H7 (cell line): ENCODE measurements at places on chromosomes 11 and 22. TPM values are rescaled to one million over a fixed set of nuclear protein-coding genes. Genes with fewer than 3 reads are reported as not detected.

The OTUB1 gene
- 76.6 and 77.4 TPM in 2 replicates for total RNA-seq

The TST gene
- 39.9 and 45.7 TPM in 2 replicates for total RNA-seq

GRCh38 chr11:76025068-76025467 lies 181.2 kb downstream of the WNT11 start:
- DNase-seq, result no peak

DNA sequence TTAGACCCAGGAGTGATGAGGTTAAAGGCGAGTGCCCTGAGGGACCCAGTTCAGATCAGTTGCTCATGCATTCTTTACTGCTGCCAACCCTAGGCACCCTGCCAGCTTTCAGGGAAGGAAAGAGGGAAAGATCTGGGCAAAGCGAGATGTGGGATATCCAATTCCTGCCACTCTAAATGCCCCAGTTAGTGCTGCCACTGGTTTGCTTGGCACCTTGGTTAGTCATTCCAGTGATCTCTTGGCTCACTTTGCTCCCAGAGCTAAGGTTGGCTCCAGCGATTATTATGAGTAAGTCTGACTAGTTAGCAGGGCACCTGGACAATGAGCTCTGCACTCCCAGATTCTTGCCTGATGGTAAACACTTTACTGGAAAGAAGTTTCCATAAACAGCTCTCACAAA lies 85.0 kb downstream of the INSC start:
- DNase-seq, result no peak

The RNF169 gene
- 9.6 and 12.3 TPM in 2 replicates for total RNA-seq

- DNase-seq, result no peak
Observed at GRCh38 chr11:36700246-36700645, 102.2 kb upstream of the RAG2 start.

DNA sequence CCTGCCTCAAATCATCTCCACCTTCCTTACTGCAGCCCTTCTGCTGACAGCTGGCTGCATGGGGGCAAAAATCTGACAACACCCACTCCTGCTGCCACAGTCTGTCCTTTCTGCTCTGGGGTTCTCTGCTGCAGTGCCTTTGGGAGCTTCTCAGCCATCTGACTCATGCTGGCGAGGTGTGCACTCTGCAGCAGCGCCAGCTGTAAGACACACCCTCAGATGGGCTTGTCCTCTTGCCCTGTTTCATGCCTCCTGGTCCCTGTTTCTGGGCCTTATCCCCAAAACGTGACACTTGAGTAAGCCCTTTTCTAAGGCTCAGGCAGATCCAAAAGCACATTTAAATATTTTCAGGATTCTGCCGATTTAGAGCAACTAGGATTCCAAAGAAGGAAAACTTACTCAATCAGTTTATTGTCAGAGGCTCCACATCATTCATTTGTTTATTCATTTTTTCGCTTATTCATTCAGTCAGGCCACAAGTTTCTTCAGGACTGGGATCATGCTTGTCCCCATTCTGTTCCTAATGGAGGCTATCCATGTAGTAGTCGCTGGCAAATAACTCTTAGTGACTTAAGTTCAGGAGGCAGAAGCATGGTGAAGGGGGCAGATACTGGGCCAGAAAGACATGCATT lies 60.2 kb downstream of the SMIM38 start:
- DNase-seq, result no peak

GRCh38 chr11:26287067-26287518 lies 44.8 kb upstream of the ANO3 start:
- no peak for DNase-seq

The MICAL3 gene
- total RNA-seq, result 11.8 and 12.3 TPM in 2 replicates

- DNase-seq, result no peak
Observed at GRCh38 chr22:33940741-33941140, 20.5 kb upstream of the LARGE1 start.

The USP2 gene
- total RNA-seq, result 2.7 and 2.8 TPM in 2 replicates

DNA sequence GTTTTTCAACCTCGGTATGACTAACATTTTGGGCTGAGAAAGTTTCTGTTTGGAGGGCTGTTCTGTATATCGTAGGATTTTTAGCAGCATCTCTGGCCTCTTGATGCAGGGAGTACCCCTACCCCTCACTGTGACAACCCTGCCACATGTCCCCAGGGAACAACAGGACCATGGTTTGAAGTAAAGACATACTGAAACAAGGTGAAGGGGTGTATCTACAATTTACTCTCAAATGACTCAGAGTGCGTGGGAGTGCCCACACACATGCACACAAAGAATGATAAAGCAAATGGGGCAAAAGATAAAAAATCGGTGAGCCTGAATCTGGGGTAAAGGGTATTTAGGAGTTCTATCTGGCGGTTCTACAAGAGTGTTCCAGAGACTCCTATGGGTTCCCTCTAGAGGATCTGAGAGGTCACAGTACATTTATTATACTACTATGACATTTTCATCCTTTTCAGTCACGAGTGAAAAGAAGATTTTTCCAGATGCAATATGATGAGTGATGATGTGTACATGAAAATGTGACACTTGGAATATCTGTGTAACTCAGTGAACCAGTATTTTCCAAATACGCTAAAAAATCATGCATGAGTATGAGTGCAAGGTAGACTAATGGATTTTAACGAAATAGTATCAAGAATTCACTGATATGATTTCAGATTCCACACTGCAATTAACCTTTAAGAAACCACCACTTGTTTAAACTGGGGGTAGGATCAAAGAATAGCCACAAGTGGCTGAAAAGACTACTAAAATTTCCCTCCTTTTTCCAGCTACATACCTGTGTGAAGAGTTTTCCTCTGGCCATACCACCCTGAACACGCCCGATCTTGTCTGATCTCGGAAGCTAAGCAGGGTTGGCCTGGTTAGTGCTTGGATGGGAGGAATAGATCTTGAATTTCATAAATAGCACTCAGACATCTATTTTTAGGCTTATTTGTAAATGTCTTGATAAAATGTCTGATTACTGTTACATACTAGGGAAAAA lies 56.3 kb upstream of the YPEL1 start:
- no peak for DNase-seq

The PHLDA2 gene
- 5.1 and 13.1 TPM in 2 replicates for total RNA-seq

The DDX25 gene
- total RNA-seq, result 6.7 and 8.5 TPM in 2 replicates

The OR52H1 gene
- 0.30 TPM in 1 of 2 replicates, not detected in the other for total RNA-seq

- DNase-seq, result no peak
Observed at GRCh38 chr11:124769806-124770774, 8.0 kb upstream of the ESAM start.

- no peak for DNase-seq
Observed at GRCh38 chr11:4040461-4040860, 54.1 kb upstream of the RRM1 start.

- peak; percentile 56 for DNase-seq
Observed at GRCh38 chr22:20109411-20110358, 6.2 kb upstream of the RANBP1 start.

The MYO18B gene
- 0.03 and 0.48 TPM in 2 replicates for total RNA-seq

The TSPAN32 gene
- not detected in 2 replicates for total RNA-seq

GRCh38 chr11:5486421-5486820 lies 2.1 kb upstream of the OR52D1 start:
- no peak for DNase-seq

DNA sequence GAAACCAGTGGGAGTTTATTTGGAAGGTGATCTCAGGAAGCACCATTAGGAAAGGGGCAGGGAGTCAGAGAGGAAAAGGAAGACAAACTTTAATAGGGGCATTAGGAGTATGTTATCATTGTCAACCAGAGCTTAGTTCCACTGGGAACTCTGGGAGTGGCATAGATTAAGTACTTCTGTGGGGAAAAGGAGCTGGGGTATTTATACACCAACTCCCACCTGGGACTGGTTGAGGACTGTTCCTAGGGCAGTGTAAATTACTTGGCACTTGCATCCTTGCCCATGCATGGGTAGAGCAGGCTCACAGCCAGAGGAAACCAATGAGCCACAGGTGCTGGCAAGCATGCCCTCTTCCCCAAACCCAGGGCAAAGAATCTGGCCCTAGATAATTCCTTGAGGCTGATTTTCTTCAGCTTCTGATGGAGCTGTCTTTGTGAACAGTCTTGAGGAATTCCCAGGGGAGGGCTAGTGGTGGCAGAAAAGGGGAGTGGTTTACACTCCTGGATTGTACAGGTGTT lies 541.2 kb downstream of the MIAT start:
- no peak for DNase-seq
